Hair follicle dermal papilla cell (primary cell): ENCODE measurements at places on chromosomes 13 and 19. TPM values are rescaled to one million over a fixed set of nuclear protein-coding genes. Genes with fewer than 3 reads are reported as not detected.

CRX gene
- total RNA-seq = not detected in 2 replicates

ANGPTL4 gene
- total RNA-seq = 1.2 and 4.4 TPM in 2 replicates

NTF4 gene
- total RNA-seq = not detected in 2 replicates

CD70 gene
- not detected in 2 replicates for total RNA-seq

GPC6 gene
- total RNA-seq = 4.6 and 9.1 TPM in 2 replicates

LIPE gene
- 3.1 and 3.3 TPM in 2 replicates for total RNA-seq

IZUMO4 gene
- total RNA-seq = 1.7 and 2.6 TPM in 2 replicates

TMEM255B gene
- 0.49 and 0.73 TPM in 2 replicates for total RNA-seq

DNAAF3 gene
- total RNA-seq = 0.24 TPM in 1 of 2 replicates, not detected in the other

FAAP24 gene
- 2.4 and 2.9 TPM in 2 replicates for total RNA-seq

LRP3 gene
- 32.8 and 37.0 TPM in 2 replicates for total RNA-seq
